ENCODE measurements at places on chromosomes 4 and X. TPM values are rescaled to one million over a fixed set of nuclear protein-coding genes. Genes with fewer than 3 reads are reported as not detected.
A peak's percentile ranks its signal among the peaks of the same experiment; 100 is the strongest.

- no peak for DNase-seq
Measured at GRCh38 chrX:11364835-11365234, 71.6 kb downstream of the AMELX start.

CXCR3 gene
- not detected for total RNA-seq

EMCN gene
- total RNA-seq, result 8.7 TPM

DNA sequence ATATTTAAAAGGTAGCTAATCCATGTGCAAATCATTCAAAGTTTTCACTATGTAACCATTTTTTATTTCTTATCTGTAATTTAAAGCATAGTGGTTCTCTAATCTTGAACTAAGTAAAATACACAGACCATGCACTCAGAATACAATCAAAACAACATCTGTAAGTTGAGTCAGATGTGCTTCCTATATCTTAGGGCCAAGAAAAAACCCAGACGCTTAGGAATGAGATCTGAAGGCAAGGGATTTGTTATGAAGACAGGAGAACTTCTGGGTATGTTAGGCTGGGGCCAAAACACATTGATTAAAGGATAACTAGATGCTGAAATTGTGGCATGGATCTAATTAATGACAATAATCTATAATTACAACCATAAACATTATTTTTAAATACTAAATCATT, 120.3 kb downstream of the PDE5A start:
- DNase-seq, result peak; percentile 77

- no peak for DNase-seq
Measured at GRCh38 chr4:74368596-74368995, 3.7 kb downstream of the EREG start.

DNA sequence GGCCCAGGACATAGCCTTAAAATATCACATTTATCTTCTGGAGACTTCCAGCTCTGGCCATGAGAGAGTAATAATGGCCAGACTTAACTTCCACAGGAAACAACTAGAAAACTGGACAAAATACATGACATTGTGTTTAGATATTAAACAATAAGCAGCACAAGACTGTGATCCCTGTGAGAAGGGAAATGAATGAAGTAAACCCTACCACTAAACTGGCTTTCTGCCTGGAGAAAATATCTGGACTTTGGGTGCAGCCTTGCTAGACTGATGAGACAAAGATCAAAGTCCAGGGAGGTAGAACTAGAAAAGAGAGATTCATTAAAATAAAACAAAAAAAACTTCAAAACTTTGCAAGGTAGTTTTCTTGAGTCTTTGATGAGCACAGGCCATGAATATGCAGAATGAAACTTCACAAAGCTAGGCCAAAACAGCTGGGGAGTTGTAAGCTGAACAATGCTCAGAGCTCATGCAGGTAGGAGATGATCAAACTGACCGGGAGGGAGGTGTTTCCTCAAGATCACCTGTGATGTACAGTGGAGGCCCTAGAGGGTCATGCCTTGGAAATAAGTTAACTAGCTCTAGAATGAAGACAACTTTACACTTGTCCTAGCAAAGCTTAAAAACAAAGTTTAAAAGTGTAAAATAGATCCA, 147.0 kb upstream of the SH3RF1 start:
- no peak for DNase-seq

CTAG1A gene
- not detected for total RNA-seq

DNA sequence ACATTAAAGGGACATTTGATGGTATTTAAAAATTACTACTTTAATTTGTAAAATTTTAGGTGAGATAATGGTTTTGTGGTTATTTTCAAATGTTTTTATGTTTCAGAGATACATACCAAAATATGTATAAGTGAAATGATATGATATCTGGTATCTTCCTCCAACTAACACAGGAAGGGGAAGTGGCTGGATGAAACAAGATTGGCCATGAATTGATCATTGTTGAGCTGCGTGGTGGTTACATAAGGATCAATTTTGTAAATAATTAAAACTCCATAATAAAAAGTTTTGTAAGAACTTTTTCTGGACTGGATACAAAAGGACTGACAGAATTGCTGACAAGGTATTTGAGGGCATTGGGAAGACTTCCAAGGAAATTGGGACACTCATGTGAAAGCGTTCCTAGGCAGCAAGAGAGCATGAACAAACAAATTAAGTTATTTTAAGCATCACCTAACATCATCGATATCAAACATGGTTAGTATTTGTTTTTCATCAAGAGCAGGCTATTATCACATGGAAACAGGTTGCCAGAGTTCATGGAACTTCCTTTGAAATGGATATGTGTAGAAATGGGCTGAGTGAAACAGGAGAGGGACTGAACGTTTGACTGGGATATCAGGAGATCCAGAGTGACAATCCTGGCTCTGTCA, 4.4 kb upstream of the PGM2 start:
- DNase-seq, result no peak

DNA sequence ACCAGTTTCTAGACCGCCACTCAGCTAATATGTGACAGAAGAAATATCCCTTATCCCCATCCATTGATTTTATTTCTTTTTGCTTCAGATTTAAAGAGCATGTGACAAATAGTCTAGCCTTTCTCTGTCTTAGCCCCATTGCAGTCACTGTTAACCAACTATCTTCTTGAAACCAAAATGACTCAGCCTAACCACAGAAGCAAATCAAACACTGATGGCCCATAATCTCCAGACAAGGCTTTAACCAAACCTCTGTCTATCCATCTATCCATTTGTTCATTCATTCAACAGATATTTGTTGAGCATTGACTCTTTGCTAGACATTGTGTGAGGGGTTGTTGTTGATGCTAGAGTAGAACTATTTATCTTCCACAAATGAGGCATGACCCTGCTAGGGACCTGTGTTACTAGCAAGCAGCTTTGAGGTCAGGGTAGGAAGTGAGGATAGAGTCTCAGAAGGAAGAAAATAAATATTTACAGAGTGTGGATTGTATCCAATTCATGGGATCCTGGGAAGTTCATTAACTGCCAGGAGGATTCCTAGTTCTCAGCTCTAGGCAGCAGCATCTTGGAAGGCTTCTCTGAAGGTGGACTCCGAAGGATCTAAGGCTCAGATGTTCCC, 22.5 kb downstream of the HNRNPH2 start:
- no peak for DNase-seq

MGARP gene
- total RNA-seq, result 21.2 TPM

Data from umbilical cord (tissue), 2 donors.